GM12864 (cell line): ENCODE measurements at places on chromosomes 2 and 18.

- no peak for DNase-seq
Observed at GRCh38 chr18:24651434-24651833, 191.0 kb downstream of the HRH4 start.

GRCh38 chr2:165827016-165827920 is 33.2 kb upstream of the GALNT3 start:
- DNase-seq, result no peak

- no peak for DNase-seq
Observed at GRCh38 chr2:164903204-164903603, 52.1 kb downstream of the SLC38A11 start.

GRCh38 chr2:6202756-6203155 is 510.6 kb downstream of the SOX11 start:
- DNase-seq, result no peak

GRCh38 chr2:45210462-45211195 is 201.4 kb upstream of the SIX2 start:
- no peak for DNase-seq

GRCh38 chr2:206435742-206436141 is 7.6 kb upstream of the ADAM23 start:
- DNase-seq, result no peak

DNA sequence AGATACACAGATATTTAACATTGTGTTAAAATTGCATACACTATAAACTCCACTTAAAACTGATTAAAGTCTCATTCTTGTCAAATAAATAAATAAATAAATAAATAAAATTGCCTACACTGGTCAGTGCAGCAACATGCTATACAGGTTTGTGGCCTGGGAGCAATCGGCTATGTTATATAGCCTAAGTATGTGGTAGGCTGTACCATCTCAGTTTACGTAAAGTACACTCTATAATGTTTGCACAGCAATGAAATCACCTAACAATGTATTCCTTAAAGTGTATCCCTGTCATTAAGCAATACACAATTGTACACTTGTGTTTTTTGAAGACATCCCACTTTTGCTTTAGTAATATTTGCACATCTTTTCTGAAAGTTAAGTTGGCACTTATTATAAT is 337.7 kb upstream of the SETBP1 start:
- no peak for DNase-seq

GRCh38 chr2:197135806-197136205 is 174.8 kb downstream of the ANKRD44 start:
- no peak for DNase-seq

DNA sequence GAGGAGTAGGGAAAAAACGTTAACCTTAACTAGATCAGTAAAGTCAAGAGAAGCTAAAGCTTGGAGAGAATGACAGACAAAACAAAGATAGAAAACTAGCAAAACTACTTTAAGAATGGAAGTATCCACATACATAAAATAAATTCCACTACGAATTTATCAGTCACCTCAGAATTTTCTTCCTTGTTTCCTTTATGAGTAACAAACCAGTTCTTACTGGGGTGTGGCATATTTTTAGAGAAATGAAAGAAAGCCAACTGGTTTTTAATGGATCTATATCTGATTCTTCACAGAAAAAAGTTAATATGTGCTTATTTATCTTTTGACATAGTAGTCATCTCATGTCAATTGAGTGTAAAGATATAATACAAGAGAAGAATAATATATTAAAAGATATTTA is 2033.7 kb upstream of the CELF4 start:
- DNase-seq, result no peak

GRCh38 chr2:218567797-218568189 is 358 bp downstream of the USP37 start:
- peak; percentile 25 for DNase-seq

- DNase-seq, result peak; percentile 90
Observed at GRCh38 chr2:143128681-143129580, at the start of gene ARHGAP15. Gene ARHGAP15, plus strand, starts transcription at chr2:143129419.

GRCh38 chr2:28902584-28902983 is 8.1 kb downstream of the WDR43 start:
- DNase-seq, result no peak

- no peak for DNase-seq
Observed at GRCh38 chr2:43221763-43222474, 4.5 kb downstream of the ZFP36L2 start.
